ENCODE measurements at places on chromosomes 2 and 18.

- no peak for DNase-seq
Measured at GRCh38 chr2:9757501-9758264, 85.6 kb upstream of the TAF1B start.

- DNase-seq, result no peak
Measured at GRCh38 chr2:96157649-96158553, 12.7 kb upstream of the DUSP2 start.

- DNase-seq, result no peak
Measured at GRCh38 chr2:157246765-157247407, 10.6 kb upstream of the GALNT5 start.

- no peak for DNase-seq
Measured at GRCh38 chr2:164439885-164440284, 181.4 kb downstream of the GRB14 start.

GRCh38 chr2:164126960-164127660 lies 391.3 kb upstream of the FIGN start:
- DNase-seq, result no peak

GRCh38 chr2:71787108-71787415 lies 333.7 kb downstream of the DYSF start:
- no peak for DNase-seq

GRCh38 chr2:123521854-123522253 lies 503.2 kb upstream of the CNTNAP5 start:
- DNase-seq, result no peak

- DNase-seq, result no peak
Measured at GRCh38 chr2:31694444-31694843, 113.7 kb upstream of the SRD5A2 start.

- DNase-seq, result no peak
Measured at GRCh38 chr2:216688731-216689340, 6.5 kb downstream of the IGFBP5 start.

GRCh38 chr2:84771251-84771650 lies 109.6 kb downstream of the TRABD2A start:
- no peak for DNase-seq

DNA sequence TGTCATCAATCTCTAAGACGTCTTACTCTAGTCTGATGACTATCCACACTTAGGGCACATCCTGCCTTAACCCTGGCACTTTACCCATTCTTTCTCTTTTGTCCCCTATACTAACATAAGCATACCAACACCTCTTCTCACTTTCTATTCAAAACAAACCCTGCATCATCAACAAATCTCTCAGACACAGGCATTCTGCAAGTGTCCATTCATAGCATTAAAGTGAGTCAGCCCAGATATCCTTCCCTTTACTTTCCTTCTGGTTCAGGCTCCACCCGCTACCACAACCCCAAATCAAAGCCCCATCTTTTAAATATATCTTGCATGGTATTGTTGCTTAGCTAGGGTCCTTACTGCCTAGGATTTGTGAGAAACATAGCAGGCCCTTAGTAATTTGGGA lies 3.8 kb downstream of the GRB14 start:
- DNase-seq, result no peak

DNA sequence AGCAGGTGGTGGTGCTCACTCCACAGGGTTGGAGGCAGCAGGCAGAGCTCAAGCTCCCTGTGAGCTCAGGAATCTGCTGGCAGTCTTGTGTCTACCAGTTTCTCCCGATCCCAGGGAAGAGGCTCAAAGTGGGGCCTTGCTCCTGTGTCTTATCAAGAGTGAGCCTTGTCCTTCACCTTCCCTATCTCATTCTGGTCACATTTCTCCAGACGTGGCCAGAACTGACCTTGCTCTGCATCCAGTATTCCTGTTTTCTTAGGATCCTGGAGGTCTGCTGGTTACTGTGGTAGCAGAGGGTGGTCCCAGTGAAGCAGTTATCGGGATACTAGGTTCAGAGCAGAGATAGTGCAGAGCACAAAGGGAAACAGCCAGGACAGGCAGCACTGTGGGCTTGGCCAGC lies 47.1 kb upstream of the ASB18 start:
- no peak for DNase-seq

DNA sequence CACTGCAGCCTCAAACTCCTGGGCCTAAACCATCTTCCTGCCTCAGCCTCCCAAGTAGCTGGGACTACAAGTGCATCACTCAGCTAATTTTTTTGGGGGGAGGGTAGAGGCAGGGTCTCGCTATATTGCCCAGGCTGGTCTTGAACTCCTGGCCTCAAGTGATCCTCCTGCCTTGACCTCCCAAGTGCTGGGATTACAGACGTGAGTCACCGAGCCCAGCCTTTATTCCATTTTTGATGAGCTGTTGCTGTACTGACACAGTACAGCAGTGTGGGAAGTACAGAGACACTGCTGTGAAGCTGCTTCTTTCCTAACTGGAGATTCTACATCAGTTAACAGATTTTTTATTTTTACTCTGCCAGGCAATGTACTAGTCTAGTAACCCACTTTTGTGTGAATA lies 18.8 kb downstream of the PTRHD1 start:
- DNase-seq, result no peak

DNA sequence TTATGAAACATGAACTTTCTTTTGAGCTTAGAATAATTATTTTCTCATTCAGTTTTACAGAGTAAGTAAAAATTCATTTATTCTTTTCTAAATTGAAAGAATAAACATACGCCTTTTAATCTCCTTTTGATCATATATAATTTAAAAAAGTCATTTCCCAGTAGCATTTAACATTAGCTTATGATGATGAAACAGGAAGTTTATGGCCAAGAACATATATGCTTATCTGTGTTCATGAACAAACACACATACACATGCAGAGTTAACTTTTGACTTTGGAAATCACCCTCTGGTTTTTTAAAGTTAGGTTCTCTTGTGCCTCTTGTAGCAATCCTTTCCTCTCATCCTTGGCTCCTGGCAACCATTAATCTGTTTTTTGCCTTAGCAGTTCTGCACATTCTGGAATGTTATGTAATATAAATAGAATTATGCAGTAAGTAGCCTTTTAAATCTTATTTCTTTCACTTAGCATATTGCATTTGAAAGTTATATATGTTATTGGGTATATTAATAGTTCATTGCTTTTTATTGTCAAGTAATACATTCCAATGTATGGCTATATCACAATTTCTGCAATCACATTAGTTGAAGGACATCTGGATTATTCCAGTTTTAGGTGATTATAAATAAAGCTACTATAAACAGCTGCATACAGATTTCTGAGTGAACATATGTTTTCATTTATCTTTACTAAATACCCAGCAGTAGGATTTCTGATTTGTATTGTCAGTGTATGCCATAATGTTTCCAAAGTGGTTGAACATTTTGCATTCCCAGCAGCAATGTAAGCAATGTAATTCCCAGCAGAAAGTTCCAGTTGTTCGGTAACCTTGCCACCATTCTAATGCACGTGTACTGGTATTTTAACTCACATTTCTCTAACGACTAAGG lies 210.3 kb downstream of the ZRANB3 start:
- DNase-seq, result no peak

GRCh38 chr2:26178746-26179436 lies 6.0 kb downstream of the GAREM2 start:
- DNase-seq, result no peak

GRCh38 chr2:156380117-156380645 lies 47.7 kb upstream of the NR4A2 start:
- no peak for DNase-seq

DNA sequence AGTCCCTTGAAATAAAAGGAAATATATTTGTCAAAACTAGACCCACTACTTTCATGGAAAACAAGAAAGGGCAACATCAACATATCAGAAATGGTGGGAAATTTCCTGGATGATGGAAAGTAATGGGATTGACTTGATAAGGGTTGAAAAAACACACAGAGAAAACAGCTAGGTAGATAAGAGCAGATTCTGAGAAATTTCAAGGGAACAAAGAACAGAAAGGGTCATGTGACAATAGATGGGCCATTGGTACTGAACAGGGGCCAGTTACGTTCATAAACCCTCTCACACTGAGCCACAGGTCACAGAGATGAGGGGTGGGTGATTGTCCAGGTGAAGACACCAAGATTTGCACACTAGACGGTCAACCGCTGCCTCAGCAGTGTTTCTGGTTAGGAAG lies 98.7 kb downstream of the QPCT start:
- no peak for DNase-seq

DNA sequence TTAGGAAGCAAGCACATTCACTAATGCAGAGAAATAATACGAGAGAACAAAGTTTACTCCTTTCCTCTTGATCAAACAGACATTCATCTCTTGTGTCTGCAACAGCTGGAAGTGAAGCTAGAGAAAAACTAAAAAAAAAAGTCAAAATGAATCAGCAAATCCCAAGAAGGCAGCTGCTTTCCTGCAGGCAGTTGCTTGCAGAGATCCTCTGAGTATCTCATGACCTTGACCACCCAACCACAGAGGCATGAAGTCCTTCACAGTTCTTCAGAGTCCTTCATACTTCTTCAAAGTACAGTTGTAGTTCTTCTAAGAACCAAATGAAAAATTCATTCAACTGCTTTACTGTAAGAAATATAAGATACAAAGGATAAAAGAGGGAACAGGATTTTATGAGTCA lies 97.2 kb upstream of the ACVR1C start:
- no peak for DNase-seq

GRCh38 chr18:23059541-23060465 lies 75.5 kb upstream of the CABLES1 start:
- DNase-seq, result no peak

DNA sequence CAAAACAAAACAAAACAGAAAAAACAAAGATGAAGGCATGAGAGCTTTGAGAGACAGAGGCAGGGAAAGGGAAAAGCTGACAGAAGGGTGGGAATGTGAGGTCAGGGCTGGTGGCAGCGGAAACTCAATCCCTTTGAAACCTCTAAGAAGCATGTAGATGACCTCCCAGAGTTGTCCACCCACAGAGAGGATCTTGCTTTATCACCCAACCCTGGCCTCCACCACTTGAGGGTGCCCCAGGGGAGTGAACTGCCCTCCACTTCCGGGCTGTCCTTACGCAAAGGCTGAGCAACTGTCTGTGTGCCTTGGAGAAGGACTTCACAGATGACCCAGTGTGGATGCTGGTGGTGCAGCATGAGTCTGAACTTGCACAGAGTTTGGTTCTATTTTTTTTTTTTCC lies 26.7 kb downstream of the PDCL3 start:
- peak; percentile 21 for DNase-seq

DNA sequence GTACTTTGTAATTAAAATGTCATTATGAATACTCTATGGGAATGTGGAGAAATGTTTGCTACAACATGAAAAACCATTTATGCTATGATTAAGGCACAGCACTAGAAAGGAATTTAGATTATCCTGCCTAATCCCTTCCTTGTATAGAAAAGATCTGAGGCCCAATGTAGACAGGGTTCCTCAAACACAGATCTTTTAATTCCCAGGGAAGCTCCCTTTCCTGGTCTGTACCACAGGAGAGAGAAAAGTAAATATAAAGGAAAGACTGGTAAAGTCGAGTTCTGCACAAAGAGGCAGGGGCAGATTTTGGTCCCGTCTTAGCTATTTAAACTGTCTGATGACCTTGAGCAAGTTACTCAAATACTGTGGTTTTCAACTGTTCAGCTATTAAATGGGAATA lies 84.7 kb downstream of the ICA1L start:
- no peak for DNase-seq

- no peak for DNase-seq
Measured at GRCh38 chr2:85151026-85151425, 17.8 kb downstream of the TCF7L1 start.

DNA sequence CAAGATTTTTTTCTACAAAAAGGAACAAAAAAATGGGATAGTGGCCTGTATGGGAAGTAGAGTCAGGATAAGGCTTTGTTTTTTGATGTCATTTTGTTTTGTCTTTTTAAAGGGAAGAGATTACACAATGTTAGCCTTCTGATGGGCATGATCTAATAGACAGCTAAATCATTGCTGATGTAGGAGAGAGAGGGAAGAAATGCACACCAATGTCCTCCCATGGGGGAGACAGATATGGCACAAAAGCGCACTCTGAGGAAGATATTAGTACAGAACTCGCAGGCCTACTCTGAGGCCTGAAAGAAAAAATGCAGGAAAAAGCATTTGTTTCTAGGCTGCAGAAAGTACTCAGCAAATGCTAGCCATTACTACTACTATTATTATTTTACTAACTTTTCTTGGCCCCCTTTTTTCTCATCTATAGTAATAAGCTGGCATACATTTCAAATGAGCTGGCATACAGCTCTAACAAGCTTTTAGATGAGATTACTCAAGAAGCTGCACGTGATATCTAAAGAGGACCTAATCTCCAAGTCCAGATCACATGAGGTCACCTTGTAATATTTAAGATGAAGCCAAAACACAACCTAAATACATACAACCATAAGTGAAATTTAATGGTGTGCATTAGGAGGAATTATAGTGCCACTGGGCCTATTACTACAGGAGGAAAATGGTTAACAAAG lies 269.4 kb upstream of the TANK start:
- DNase-seq, result no peak

- no peak for DNase-seq
Measured at GRCh38 chr18:69759046-69759445, 188.6 kb downstream of the CD226 start.

DNA sequence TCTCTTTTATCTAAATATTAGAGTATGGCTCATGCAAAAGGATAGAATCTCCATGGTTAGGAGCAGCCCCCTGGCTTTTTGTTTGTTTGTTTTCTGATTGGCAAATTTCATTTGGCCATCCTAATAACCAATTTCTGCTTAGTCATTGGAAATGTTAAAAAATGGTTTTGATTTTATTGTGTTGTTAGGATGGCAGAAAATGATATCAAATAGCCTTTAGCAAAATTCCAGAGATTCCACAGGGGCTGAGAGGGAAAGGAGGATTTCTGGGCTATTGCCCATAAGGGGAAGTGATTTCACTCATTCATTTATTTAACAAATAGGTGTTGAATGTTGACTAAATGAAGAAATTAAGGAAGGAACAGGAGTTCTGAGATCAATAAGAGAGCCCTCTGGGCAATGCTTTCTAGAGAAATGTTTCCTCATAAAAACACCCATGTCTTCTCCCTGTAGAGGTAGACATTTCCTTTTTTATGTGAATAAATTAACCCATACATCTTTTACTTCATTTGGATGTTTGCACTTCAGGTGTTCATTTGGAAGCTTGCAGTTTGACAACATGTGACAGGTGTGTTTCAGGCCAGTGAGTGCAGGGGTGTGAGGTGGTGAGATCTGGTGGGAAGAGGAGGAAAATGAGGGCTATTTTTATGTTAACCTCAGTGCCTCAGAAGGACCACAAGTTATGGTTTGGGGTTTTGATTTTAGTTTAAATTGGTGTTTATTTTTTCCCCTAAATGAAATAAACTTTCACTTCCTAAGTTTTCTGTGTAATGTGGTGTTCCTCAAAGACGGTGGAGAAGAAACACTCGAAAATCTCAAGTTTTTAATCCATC lies 61.7 kb upstream of the EPC2 start:
- peak; percentile 57 for DNase-seq

- DNase-seq, result peak; percentile 53
Measured at GRCh38 chr2:229270551-229271410, at the start of gene PID1. Gene PID1, minus strand, starts transcription at chr2:229271287. Its CDS starts 244 bp downstream, at chr2:229271043.

GRCh38 chr2:84493514-84493913 lies 22.8 kb upstream of the DNAH6 start:
- peak; percentile 69 for DNase-seq

DNA sequence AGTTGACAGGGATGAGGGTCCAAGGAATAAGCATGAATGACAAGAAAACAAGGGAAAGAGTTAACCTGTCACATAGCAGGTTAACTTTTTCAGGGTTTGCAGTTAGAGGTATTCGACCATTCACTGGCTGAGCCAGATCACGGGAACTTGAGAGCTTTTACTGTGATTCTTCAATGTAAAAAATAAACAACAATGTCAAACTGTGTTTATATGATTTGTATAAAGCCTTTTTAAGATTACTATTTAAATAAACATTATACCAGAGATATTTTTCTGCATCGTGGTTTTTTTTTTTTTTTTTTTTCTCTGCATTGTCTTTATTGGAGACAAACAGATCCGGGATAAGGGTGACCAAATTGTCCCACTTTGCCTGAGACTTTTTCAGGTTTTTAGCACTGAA lies 115.6 kb downstream of the NRP2 start:
- no peak for DNase-seq
